H1 (cell line): ENCODE measurements at places on chromosomes 2 and 18. TPM values are rescaled to one million over a fixed set of nuclear protein-coding genes. Genes with fewer than 3 reads are reported as not detected.
A peak's percentile ranks its signal among the peaks of the same experiment; 100 is the strongest.

The FBXO41 gene
- total RNA-seq = 13.5 and 14.3 TPM in 2 replicates

The DOK6 gene
- total RNA-seq = 0.50 and 0.75 TPM in 2 replicates

The ATP6V1B1 gene
- total RNA-seq = not detected in 2 replicates

The SRD5A2 gene
- total RNA-seq = not detected in 2 replicates

The PMAIP1 gene
- total RNA-seq = 75.1 and 84.1 TPM in 2 replicates

The C2orf68 gene
- total RNA-seq = 40.9 and 46.3 TPM in 2 replicates

The REG3A gene
- total RNA-seq = not detected in 2 replicates

The FSHR gene
- total RNA-seq = not detected in 2 replicates

The GPR17 gene
- total RNA-seq = not detected in 2 replicates

The STK16 gene
- total RNA-seq = 17.0 and 21.3 TPM in 2 replicates

The CFAP65 gene
- total RNA-seq = 0.13 and 0.19 TPM in 2 replicates

The CCBE1 gene
- 2.6 and 4.4 TPM in 2 replicates for total RNA-seq

- H3K4me3 ChIP-seq = no peak overlapping the region
- no peaks in the 10 kb centered on the region for H3K27me3 ChIP-seq
- H3K36me3 ChIP-seq = no peaks in the 10 kb centered on the region
- DNase-seq = no peak
- no peak overlapping the region for H3K27ac ChIP-seq
These were observed 488.3 kb downstream of the DLGAP1 start for GRCh38 chr18:3966642-3967358.

GRCh38 chr2:214856137-214856536, 46.7 kb upstream of the BARD1 start:
- no peak for DNase-seq
- no peaks in the 10 kb centered on the region for H3K4me1 ChIP-seq
- no peaks in the 10 kb centered on the region for H3K36me3 ChIP-seq
- no peaks in the 10 kb centered on the region for H3K27me3 ChIP-seq
- no peak overlapping the region for H3K4me3 ChIP-seq
- no peak overlapping the region for H3K27ac ChIP-seq

DNA sequence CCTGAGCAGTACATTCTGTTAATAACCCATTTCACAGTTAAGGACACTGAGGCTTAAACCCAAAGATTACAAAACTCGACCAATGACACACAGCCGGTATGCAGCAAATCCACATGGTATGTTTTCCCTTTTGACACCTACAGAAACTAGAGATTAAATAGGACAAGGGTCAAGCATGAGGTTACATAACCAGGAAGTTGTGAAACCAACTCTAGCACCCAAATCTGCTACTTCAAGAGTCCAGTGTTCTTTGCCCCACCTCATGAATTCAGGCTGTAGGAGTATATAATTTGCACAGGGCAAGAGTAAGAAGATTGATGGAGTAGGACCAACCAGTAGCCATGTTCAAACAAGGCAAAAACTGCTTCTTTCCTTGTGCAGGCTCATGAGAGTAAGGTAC, 249.8 kb downstream of the BCL11A start:
- no peaks in the 10 kb centered on the region for H3K36me3 ChIP-seq
- H3K4me1 ChIP-seq = no peaks in the 10 kb centered on the region
- no peak overlapping the region for H3K4me3 ChIP-seq
- no peak overlapping the region for H3K27ac ChIP-seq
- DNase-seq = no peak

GRCh38 chr2:215396595-215397313, 39.1 kb downstream of the FN1 start:
- no peak for DNase-seq
- no peaks in the 10 kb centered on the region for H3K4me1 ChIP-seq
- no peaks in the 10 kb centered on the region for H3K27me3 ChIP-seq
- H3K36me3 ChIP-seq = peaks cover 23% of the 10 kb centered on the region; the same call in 1 of the 2 replicates
- no peak overlapping the region for H3K27ac ChIP-seq

- DNase-seq = no peak
- H3K27ac ChIP-seq = no peak overlapping the region
- peaks cover 23% of the 10 kb centered on the region for H3K36me3 ChIP-seq
- no peaks in the 10 kb centered on the region for H3K27me3 ChIP-seq
- H3K4me1 ChIP-seq = no peaks in the 10 kb centered on the region
These were observed 9.9 kb downstream of the DTYMK start for GRCh38 chr2:241676665-241677064.

DNA sequence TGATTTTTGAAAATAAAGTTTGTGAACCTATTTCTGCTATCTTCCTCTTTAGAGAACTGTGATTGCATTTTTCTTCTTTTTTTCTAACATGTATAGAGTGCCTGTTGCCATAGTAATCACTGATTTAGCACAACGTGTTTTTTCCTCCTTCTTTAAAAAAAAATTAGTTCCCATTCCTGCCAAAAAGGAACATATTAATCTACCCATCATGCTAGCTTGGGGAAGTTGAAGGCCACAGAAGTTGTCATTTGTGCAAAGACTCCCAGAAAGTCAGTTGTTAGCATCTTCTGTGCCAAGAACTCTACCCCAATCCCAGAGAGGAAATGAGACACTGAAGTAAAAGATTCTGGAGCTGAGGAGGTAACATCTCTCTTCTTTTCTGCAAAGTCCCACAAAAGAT, 57.3 kb downstream of the SLC8A1 start:
- H3K36me3 ChIP-seq = no peaks in the 10 kb centered on the region
- DNase-seq = no peak
- no peaks in the 10 kb centered on the region for H3K4me1 ChIP-seq
- no peak overlapping the region for H3K4me3 ChIP-seq
- H3K27ac ChIP-seq = no peak overlapping the region

GRCh38 chr18:32848826-32849225, 76.0 kb upstream of the KLHL14 start:
- no peaks in the 10 kb centered on the region for H3K36me3 ChIP-seq
- DNase-seq = no peak
- H3K27me3 ChIP-seq = no peaks in the 10 kb centered on the region

GRCh38 chr2:150271952-150272802, 215.3 kb downstream of the RND3 start:
- H3K27me3 ChIP-seq = no peaks in the 10 kb centered on the region
- DNase-seq = no peak
- no peaks in the 10 kb centered on the region for H3K36me3 ChIP-seq

- no peaks in the 10 kb centered on the region for H3K4me1 ChIP-seq
- no peak overlapping the region for H3K27ac ChIP-seq
- no peak for DNase-seq
- H3K4me3 ChIP-seq = no peak overlapping the region
These were observed 232.5 kb downstream of the PTGR3 start for GRCh38 chr18:74976331-74976909.

DNA sequence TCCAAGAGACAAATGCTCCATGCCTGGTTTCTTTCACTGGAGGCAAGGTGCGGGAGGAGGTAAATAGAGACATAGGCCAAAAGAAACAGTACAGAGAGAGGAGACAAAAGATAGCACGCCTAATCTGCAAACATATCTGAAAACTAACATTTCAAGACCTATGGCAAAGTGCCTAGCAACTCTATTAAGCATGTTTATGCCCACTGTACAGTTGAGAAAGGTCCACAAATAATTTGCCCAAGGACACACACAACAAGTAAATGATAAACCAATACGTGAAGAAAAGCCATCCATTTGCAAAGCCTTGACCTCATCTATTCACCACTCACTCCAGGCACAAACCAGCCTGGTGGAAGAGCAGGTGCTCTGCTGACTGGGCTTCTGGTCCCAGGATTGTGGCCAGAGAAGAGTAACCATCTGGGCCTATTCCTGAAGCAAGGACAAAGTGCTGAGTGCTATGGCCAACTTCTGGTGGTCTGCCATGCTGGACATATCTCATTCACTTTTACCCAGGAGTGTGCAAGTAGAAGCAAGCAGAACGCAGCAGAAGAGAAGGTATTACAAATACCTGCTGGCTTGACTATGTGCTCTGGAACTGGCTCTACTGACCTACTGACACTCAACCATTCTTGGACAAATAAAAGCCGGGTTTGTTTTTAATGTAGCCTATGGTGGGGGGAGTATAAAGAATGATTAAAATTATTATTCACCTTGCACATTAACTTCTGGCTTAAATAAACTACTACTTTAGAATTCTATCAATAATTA, 25.3 kb downstream of the TMEM131 start:
- H3K36me3 ChIP-seq = no peaks in the 10 kb centered on the region
- no peak for DNase-seq
- no peak overlapping the region for H3K4me3 ChIP-seq
- H3K4me1 ChIP-seq = no peaks in the 10 kb centered on the region

- H3K27me3 ChIP-seq = no peaks in the 10 kb centered on the region
- no peak overlapping the region for H3K4me3 ChIP-seq
- no peaks in the 10 kb centered on the region for H3K36me3 ChIP-seq
These were observed 19.5 kb upstream of the WIPF1 start for GRCh38 chr2:174617120-174617519.

DNA sequence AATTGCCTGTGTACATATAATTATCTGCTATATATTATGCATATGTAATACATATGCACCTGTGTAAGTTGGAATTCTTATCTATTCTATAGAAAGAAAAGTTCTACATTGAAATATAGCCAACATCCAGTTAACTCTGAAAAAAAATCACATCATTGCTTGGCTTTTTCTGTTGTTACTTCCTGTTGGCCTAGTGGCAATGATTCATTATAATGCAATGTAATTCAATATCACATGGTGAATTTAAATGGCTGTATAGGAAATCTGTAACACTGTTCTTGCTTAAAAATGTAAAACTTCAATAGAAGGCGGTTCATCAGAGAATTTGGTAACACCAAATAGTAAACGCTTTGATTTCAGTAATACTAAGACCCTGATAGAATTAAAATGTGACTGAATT, 44.5 kb upstream of the MAP4K3 start:
- H3K27me3 ChIP-seq = no peaks in the 10 kb centered on the region
- H3K4me3 ChIP-seq = no peak overlapping the region
- no peaks in the 10 kb centered on the region; the same call in 1 of the 2 replicates for H3K4me1 ChIP-seq
- H3K27ac ChIP-seq = no peak overlapping the region
- H3K36me3 ChIP-seq = no peaks in the 10 kb centered on the region

DNA sequence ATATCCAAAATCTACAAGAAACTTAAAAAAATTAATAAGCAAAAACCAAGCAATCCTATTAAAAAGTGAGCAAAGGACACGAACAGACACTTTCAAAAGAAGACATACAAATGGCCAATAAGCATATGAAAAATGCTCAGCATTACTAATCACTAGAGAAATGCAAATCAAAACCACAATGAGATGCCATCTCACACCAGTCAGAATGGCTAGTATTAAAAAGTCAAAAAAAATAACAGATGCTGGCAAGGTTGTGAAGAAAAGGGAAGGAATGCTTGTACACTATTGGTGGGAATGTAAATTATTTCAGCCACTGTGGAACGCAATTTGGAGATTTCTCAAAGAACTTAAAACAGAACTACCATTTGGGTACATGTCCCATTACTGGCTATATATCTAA, 128.8 kb upstream of the SESTD1 start:
- H3K4me3 ChIP-seq = no peak overlapping the region

GRCh38 chr2:134469516-134470115, 215.7 kb downstream of the MGAT5 start:
- H3K36me3 ChIP-seq = no peaks in the 10 kb centered on the region
- DNase-seq = peak; percentile 33
- no peak overlapping the region for H3K27ac ChIP-seq
- H3K27me3 ChIP-seq = no peaks in the 10 kb centered on the region
- H3K4me1 ChIP-seq = no peaks in the 10 kb centered on the region

DNA sequence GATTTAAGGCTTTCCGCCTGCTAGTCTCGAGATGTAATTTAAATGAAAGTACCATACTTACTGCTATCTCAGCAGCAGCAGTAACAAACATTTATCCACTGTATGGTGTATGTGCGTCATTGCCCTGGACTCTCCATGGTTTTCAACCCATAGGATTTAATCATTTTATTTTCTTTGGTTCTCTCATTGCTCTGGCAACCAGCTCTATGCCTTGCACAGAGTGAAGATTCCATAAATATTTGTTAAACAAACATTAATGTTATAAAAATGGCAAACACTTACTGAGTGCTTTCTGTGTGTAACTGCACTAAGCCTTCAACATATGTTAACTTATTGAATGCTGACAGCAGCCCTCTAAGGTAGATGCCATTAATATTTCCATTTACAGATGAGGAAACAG, 1.3 kb upstream of the LMAN1 start:
- no peaks in the 10 kb centered on the region for H3K36me3 ChIP-seq
- H3K27me3 ChIP-seq = peaks cover 8% of the 10 kb centered on the region
- H3K4me1 ChIP-seq = no peaks in the 10 kb centered on the region
- H3K4me3 ChIP-seq = no peak overlapping the region
- no peak overlapping the region for H3K27ac ChIP-seq
- DNase-seq = no peak

DNA sequence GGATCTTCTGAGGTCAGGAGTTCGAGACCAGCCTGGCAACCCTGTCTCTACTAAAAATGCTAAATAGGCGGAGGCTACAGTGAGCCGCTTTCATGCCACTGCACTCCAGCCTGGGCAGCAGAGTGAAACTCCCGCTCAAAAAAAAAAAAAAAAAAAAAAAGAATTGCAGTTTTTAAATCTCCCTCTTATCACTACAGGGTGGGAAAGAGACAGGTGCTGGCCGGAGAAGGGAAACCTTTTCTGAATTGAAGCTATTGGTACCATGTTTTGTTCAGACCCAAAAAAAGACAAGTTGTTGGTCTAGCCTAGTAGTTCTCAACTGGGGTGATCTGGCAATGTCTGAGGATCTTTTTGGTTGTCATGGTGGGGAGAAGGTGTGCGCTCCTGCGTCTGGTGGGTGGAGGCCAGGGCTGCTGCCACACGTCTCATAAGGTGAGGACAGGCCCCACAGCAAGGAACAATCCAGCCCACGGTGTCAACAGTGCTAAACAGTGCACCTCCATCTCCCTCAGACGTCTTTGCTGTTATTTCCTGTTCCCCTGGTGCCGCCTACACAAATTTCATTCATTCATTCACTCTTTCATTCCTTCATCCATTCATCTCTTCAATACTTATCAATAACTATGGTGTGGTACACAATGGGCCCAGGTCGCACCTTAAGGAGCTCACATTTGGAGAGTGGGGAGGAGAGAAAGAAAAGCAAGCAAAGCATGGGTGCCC, 28.8 kb upstream of the ODC1 start:
- H3K27me3 ChIP-seq = no peaks in the 10 kb centered on the region
- H3K36me3 ChIP-seq = no peaks in the 10 kb centered on the region
- H3K4me3 ChIP-seq = no peak overlapping the region
- no peak overlapping the region for H3K27ac ChIP-seq
- DNase-seq = no peak
- no peaks in the 10 kb centered on the region for H3K4me1 ChIP-seq

- no peak overlapping the region for H3K4me3 ChIP-seq
- DNase-seq = no peak
- no peak overlapping the region for H3K27ac ChIP-seq
- no peaks in the 10 kb centered on the region for H3K27me3 ChIP-seq
- no peaks in the 10 kb centered on the region for H3K36me3 ChIP-seq
- no peaks in the 10 kb centered on the region for H3K4me1 ChIP-seq
These were observed 591.9 kb downstream of the SLC4A3 start for GRCh38 chr2:220219371-220219770.
